ENCODE measurements at places on chromosomes 6 and 20. TPM values are rescaled to one million over a fixed set of nuclear protein-coding genes. Genes with fewer than 3 reads are reported as not detected.

Gene DYNLRB1
- total RNA-seq, result 77.7 TPM

Gene GNMT
- 1.8 TPM for total RNA-seq

Gene ADAT2
- 8.5 TPM for total RNA-seq

Gene HLA-DOA
- total RNA-seq, result 2.1 TPM

Gene PTPRT
- total RNA-seq, result 4.9 TPM

Gene C20orf141
- not detected for total RNA-seq

Gene TFAP2A
- total RNA-seq, result 25.2 TPM

Gene GHRH
- total RNA-seq, result not detected

- H3K4me1 ChIP-seq, result no peaks in the 10 kb centered on the region
- H3K27ac ChIP-seq, result no peak overlapping the region
- no peak for DNase-seq
Measured at GRCh38 chr6:42295181-42295580, 77.5 kb upstream of the MRPS10 start.

DNA sequence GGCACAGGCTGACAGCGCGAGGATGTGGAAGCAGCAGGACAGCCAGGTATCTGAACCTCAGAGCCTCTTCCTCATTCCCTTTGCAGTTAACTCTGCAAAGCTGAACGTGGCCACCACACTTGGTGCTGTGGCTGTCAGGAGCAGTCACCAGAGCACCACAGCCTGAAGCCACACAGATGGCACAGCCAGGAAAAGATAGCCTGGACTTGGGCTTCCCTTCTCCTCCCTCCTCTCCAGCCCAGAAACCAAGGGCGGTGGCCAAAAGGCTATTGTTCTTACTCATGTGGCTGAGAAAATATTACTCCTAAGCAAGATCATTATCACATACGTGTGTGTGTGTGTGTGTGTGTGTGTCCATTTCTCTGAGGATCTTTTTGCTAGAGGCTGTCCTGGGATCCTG, 39.8 kb downstream of the CD164 start:
- H3K4me1 ChIP-seq, result no peaks in the 10 kb centered on the region

- H3K36me3 ChIP-seq, result no peaks in the 10 kb centered on the region
Measured at GRCh38 chr6:42441697-42442081, 10.0 kb downstream of the TRERF1 start.

GRCh38 chr6:2861060-2861821, 19.6 kb upstream of the SERPINB1 start:
- H3K36me3 ChIP-seq, result no peaks in the 10 kb centered on the region
- no peaks in the 10 kb centered on the region for H3K4me1 ChIP-seq
- no peaks in the 10 kb centered on the region for H3K27me3 ChIP-seq
- no peak for DNase-seq
- no peak overlapping the region for H3K27ac ChIP-seq

GRCh38 chr6:132391391-132392269, 9.6 kb downstream of the MOXD1 start:
- no peaks in the 10 kb centered on the region for H3K4me1 ChIP-seq
- no peaks in the 10 kb centered on the region for H3K27me3 ChIP-seq
- H3K36me3 ChIP-seq, result no peaks in the 10 kb centered on the region
- H3K4me3 ChIP-seq, result no peak overlapping the region
- no peak for DNase-seq
- H3K27ac ChIP-seq, result peak overlapping the region; percentile 64

DNA sequence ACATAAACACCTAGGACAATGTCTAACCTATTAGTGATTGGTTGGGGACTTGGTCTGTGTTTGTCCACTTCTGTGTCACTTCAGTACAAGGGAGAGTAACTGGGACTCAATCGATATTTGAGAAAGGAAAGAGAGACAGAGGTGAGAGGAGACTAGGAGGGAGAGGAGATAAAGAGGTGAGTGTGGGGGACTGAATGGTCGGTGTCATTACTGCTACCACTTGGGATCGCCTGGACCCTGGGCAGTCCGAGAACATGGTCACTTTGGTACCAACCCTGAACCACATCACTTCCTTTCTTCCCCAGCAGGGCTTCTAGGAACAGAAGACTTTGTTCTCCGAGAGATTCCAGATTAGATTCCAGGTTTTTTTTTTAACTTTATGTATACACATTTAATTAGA, 63.7 kb downstream of the GPR6 start:
- H3K27ac ChIP-seq, result no peak overlapping the region
- H3K27me3 ChIP-seq, result no peaks in the 10 kb centered on the region
- H3K4me1 ChIP-seq, result no peaks in the 10 kb centered on the region
- no peak for DNase-seq
- H3K36me3 ChIP-seq, result no peaks in the 10 kb centered on the region
- no peak overlapping the region for H3K4me3 ChIP-seq

DNA sequence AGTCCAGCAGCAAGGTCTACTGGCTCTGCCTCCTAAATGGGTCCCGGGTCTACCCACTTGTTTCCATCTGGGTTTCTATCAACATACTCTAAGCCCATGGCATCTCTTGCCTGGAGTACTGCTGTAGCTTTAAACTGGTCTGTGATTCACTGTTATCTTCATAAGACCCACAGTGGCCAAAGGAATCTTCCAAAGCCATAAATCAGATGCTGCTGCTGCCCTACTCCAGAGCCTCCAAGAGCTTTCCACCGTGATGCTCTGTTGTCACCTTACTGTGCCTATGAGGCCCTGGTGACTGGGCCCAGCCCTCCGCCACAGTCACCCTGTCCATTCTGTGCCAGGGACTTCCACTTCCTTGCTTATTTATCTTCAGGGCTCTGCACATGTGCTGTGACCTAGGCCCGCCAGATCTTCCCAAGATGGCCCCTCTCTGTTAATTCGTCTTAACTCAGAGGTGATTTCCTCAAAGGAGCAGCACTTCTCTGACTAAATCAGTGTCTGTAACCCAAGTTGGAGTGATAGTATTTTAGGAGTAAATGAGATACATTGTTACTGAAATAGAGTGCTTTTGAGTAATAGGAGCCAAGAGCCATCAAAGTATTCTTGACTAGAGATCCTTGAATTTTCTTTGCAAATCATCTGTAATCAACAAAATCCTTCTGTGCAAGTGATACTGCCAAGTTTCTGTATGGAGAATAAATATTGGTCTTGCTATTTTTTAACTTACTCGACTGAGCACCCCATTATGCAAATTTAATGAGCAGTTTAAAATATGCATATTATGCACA, 102.5 kb downstream of the PPP1R14C start:
- H3K27ac ChIP-seq, result no peak overlapping the region
- no peaks in the 10 kb centered on the region for H3K4me1 ChIP-seq

GRCh38 chr6:36642913-36643817, 35.3 kb upstream of the CDKN1A start:
- no peaks in the 10 kb centered on the region for H3K36me3 ChIP-seq
- H3K27me3 ChIP-seq, result no peaks in the 10 kb centered on the region
- no peak overlapping the region for H3K4me3 ChIP-seq
- peak; percentile 86 for DNase-seq
- peaks cover 6% of the 10 kb centered on the region for H3K4me1 ChIP-seq

DNA sequence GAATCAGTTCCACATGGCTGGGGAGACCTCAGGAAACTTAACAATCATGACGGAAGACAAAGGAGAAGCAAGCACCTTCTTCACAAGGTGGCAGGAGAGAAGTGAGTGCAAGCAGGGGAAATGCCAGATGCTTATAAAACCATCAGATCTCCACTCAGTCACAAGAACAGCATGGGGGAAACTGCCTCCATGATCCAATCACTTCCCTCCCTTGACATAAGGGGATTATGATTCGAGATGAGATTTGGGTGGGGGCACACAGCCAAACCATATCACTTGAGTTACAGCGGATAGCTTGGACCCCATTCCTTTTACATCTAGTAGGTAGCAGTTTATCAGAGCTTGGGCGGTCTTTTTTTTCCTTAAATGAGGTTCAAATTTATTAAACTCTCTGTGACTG, 19.1 kb downstream of the AFDN start:
- H3K4me3 ChIP-seq, result no peak overlapping the region
- no peaks in the 10 kb centered on the region for H3K36me3 ChIP-seq
- DNase-seq, result no peak
- no peaks in the 10 kb centered on the region for H3K27me3 ChIP-seq
- no peak overlapping the region for H3K27ac ChIP-seq

- peak within 1 kb of the TSS; percentile 47 for H3K4me3 ChIP-seq
- no peaks in the 10 kb centered on the region for H3K36me3 ChIP-seq
- DNase-seq, result no peak
- H3K27ac ChIP-seq, result no peak within 1 kb of the TSS
- peaks cover 4% of the 10 kb centered on the region for H3K4me1 ChIP-seq
Measured at GRCh38 chr6:70956451-70957283, at the start of gene B3GAT2. Gene B3GAT2, minus strand, starts transcription at chr6:70957060. Its CDS starts 631 bp downstream, at chr6:70956429.

- DNase-seq, result no peak
- H3K4me3 ChIP-seq, result no peak overlapping the region
- H3K27me3 ChIP-seq, result peaks cover 4% of the 10 kb centered on the region
- H3K4me1 ChIP-seq, result no peaks in the 10 kb centered on the region
Measured at GRCh38 chr20:38812709-38813573, 7.4 kb downstream of the PPP1R16B start.

DNA sequence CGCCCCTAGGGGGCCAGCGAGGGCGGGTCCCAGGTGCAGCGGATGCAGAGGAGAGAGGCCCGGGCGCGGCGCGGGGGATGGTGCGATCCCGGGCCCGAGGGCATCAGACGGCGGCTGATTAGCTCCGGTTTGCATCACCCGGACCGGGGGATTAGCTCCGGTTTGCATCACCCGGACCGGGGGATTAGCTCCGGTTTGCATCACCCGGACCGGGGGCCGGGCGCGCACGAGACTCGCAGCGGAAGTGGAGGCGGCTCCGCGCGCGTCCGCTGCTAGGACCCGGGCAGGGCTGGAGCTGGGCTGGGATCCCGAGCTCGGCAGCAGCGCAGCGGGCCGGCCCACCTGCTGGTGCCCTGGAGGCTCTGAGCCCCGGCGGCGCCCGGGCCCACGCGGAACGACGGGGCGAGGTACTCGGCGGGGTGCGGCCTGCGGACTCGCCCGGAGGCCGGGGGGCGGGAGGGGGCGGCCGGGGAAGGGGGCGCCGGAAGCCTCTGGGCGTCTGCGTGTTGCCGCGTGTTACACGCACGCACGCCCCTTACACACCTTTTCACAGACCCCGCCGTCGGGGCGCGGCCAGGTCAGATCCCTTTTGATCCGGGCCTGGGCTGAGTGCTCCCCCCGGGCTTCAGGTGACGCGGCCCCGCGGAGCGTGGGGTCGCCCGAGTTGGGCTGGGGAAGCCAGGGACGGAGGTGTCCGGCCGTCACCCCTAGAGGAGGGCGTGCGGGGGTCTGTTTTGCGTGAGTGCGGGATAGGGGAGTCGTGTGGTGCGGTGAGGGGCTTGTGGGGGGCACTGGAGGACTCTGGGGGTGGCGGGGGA, 412 bp downstream of the TRIB3 start:
- peak overlapping the region; percentile 74 for H3K27ac ChIP-seq
- no peak for DNase-seq
- no peaks in the 10 kb centered on the region for H3K27me3 ChIP-seq
- H3K36me3 ChIP-seq, result no peaks in the 10 kb centered on the region
- H3K4me1 ChIP-seq, result no peaks in the 10 kb centered on the region

- H3K27ac ChIP-seq, result no peak overlapping the region
- no peaks in the 10 kb centered on the region for H3K36me3 ChIP-seq
- DNase-seq, result no peak
- no peaks in the 10 kb centered on the region for H3K4me1 ChIP-seq
- H3K27me3 ChIP-seq, result no peaks in the 10 kb centered on the region
- no peak overlapping the region for H3K4me3 ChIP-seq
Measured at GRCh38 chr6:56406276-56407269, 159.2 kb upstream of the COL21A1 start.

- H3K27me3 ChIP-seq, result no peaks in the 10 kb centered on the region
- H3K27ac ChIP-seq, result no peak overlapping the region
- no peaks in the 10 kb centered on the region for H3K4me1 ChIP-seq
- H3K4me3 ChIP-seq, result no peak overlapping the region
Measured at GRCh38 chr6:123940551-123940950, 136.9 kb downstream of the NKAIN2 start.

DNA sequence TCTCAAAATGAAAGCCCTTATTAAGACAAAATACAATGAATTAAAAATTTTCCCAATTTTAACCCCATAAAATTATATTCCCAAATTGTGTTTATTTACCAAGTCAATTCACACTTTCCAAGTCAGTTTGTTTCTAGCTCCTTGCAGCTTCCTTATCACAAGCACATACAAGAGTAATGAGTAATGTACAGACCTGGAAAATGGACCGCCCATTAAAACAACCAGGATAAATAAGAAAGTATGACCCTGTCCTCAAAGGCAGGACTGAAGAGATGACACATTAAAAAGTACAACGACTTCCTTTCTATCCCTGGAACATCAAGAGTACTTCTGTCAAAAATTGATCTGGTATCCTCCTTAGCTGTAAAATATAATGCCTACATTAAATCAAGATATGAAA, 47.1 kb upstream of the TMX4 start:
- H3K36me3 ChIP-seq, result no peaks in the 10 kb centered on the region
- H3K4me1 ChIP-seq, result no peaks in the 10 kb centered on the region
- no peak overlapping the region for H3K27ac ChIP-seq
- no peak overlapping the region for H3K4me3 ChIP-seq
- DNase-seq, result no peak

DNA sequence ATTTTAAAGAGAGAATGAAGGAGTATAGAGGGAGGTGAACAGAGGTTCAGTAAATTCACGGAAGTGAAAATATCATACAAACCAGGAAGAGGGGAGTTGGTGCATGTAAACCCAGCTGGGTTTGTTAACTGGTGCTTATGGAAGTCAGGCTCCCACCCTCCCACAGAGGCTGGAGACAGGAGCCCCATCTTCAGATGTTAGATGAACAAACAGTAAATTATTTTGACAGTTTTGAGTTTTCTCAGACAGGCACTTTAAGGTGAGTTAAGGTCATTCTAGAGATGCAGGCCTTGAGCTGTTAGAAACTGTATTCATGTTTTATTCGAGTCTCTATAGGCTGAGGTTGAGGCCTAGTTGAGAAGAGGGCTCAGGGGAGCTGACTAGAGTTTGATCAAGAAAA, 41.8 kb upstream of the FUCA2 start:
- no peak overlapping the region for H3K27ac ChIP-seq
- no peaks in the 10 kb centered on the region for H3K36me3 ChIP-seq
- no peak overlapping the region for H3K4me3 ChIP-seq
- DNase-seq, result no peak
- no peaks in the 10 kb centered on the region for H3K4me1 ChIP-seq
- H3K27me3 ChIP-seq, result no peaks in the 10 kb centered on the region

DNA sequence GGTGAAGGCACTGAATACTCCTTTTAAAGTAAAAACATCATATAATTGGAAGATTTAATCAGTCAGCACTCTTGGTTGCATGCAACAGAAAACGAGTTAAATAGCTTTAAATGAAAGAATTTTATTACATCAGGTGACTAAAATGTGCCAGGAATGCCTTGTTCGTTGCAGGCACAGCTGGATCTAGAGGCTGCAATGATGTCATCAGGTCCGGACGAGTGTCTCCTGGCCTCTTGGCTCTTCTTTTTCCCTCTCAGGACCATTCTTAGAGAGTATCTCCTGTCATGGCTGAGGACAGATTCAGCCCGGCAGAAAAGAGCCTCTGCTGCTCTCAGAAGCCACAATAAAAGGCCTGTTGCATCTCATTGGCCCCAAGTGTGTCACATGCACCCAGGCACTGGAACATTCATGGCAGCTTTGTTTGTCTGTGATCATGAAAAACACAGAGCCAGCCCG, 510.7 kb upstream of the SULF2 start:
- H3K4me3 ChIP-seq, result no peak overlapping the region
- H3K36me3 ChIP-seq, result no peaks in the 10 kb centered on the region
- H3K27me3 ChIP-seq, result no peaks in the 10 kb centered on the region
- peak overlapping the region; percentile 46 for H3K27ac ChIP-seq
- no peak for DNase-seq

- no peaks in the 10 kb centered on the region for H3K4me1 ChIP-seq
- H3K27ac ChIP-seq, result no peak overlapping the region
- no peak overlapping the region for H3K4me3 ChIP-seq
- H3K36me3 ChIP-seq, result no peaks in the 10 kb centered on the region
- DNase-seq, result no peak
- no peaks in the 10 kb centered on the region for H3K27me3 ChIP-seq
Measured at GRCh38 chr6:22751223-22751622, 181.9 kb downstream of the HDGFL1 start.

- no peak for DNase-seq
- no peak overlapping the region for H3K4me3 ChIP-seq
- H3K36me3 ChIP-seq, result no peaks in the 10 kb centered on the region
- no peaks in the 10 kb centered on the region for H3K4me1 ChIP-seq
Measured at GRCh38 chr6:129817332-129817731, 43.8 kb downstream of the TMEM244 start.
